ENCODE measurements at places on chromosomes 5 and 9. TPM values are rescaled to one million over a fixed set of nuclear protein-coding genes. Genes with fewer than 3 reads are reported as not detected.

Gene NME5
- polyA plus RNA-seq = 3.0 TPM

Gene TMOD1
- 17.3 TPM for polyA plus RNA-seq

Gene LCN2
- polyA plus RNA-seq = 9.5 TPM

Gene HRH2
- polyA plus RNA-seq = 4.7 TPM

Gene FGF1
- polyA plus RNA-seq = 2.5 TPM

Gene OXCT1
- polyA plus RNA-seq = 6.0 TPM

Gene PCDHGA9
- polyA plus RNA-seq = 0.51 TPM

Gene MARCHF11
- 0.32 TPM for polyA plus RNA-seq

Gene GLRX
- 212 TPM for polyA plus RNA-seq

Gene TMEM8B
- polyA plus RNA-seq = 4.5 TPM

Gene NR5A1
- not detected for polyA plus RNA-seq

Gene PALM2AKAP2
- polyA plus RNA-seq = 1.2 TPM

Gene GBGT1
- 2.6 TPM for polyA plus RNA-seq

Gene C7
- polyA plus RNA-seq = 477 TPM
